ENCODE measurements at places on chromosomes 2 and 18.

- no peak for DNase-seq
Observed at GRCh38 chr18:13756261-13756660, 29.8 kb downstream of the RNMT start.

DNA sequence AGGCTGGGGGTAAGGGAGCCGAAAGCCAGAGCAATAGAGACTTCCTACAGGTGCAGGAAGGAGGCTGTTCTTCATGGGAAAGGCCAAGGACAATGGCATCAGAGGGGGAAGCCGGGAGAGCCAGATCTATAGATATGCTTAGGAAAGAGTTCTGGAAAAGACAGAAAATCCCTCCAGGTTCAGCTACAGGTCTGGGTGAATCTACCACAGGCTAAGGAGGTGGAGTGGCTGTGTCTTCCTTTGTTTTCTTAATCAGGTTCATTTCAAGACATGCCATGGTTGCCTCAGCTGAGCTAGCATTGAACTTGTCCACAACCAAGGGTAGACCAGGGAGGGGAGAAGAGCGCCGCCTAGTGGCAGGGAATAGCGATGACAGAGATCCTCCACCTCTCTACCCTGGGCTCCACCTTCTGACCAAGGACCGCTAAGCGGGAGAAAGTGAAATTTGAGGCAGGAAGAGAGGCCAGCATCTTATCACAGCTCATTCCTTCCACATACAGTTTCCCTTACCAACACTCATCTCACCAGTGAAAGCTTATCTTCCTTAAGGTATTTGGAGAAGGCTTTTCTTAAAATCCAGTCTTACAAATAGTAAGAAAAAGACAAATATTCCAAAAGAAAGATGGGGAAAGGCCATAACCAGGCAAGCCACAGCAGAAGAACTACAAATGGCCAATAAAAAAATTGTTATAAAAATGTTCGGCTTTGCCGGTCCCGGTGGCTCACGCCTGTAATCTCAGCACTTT, 74.2 kb downstream of the VIT start:
- no peak for DNase-seq

- DNase-seq = no peak
Observed at GRCh38 chr18:44709307-44710126, 28.8 kb downstream of the SETBP1 start.

GRCh38 chr2:179449010-179449409, 184.4 kb upstream of the SESTD1 start:
- no peak for DNase-seq

DNA sequence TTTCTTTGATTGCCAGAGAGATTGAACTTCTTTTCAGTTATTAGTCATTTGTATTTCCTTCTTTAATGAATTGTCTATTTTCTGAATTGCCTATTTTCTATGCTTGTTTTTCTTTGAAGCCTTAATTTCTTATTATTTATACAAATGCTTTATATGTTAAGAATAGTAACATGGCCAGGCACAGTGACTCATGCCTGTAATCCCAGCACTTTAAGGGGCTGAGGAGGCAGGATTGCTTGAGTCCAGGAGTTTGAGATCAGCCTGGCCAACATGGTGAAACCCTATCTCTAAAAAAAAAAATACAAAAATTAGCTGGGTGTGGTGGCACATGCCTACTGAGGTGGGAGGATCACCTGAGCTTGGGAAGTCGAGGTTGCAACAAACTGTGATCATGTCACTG, 4.7 kb upstream of the RAB11FIP5 start:
- DNase-seq = no peak

DNA sequence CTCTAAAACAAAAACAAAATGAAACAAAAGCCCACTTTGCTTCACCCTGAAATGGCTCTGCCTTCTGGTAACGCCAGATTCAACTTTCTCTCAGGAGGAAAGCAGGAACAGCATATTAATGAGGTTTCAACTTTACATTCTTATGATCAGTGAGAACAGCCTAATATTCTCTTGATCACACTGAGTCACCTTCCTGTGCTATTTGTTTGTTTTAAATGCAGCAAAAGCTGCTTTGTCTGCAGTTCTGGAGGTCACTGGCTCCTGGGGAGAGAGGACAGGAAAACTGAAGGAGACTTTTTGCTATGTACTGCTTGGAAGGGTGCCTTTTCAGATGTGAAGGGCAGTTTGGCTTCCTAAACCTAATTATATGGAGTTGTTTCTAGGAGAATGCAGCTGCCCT, 48.1 kb downstream of the MAIP1 start:
- no peak for DNase-seq

GRCh38 chr18:74589811-74590210, 7.9 kb upstream of the ZNF407 start:
- DNase-seq = no peak

- DNase-seq = no peak
Observed at GRCh38 chr2:128727404-128727803, 408.7 kb upstream of the HS6ST1 start.

- no peak for DNase-seq
Observed at GRCh38 chr18:62399276-62399675, 74.2 kb downstream of the TNFRSF11A start.

DNA sequence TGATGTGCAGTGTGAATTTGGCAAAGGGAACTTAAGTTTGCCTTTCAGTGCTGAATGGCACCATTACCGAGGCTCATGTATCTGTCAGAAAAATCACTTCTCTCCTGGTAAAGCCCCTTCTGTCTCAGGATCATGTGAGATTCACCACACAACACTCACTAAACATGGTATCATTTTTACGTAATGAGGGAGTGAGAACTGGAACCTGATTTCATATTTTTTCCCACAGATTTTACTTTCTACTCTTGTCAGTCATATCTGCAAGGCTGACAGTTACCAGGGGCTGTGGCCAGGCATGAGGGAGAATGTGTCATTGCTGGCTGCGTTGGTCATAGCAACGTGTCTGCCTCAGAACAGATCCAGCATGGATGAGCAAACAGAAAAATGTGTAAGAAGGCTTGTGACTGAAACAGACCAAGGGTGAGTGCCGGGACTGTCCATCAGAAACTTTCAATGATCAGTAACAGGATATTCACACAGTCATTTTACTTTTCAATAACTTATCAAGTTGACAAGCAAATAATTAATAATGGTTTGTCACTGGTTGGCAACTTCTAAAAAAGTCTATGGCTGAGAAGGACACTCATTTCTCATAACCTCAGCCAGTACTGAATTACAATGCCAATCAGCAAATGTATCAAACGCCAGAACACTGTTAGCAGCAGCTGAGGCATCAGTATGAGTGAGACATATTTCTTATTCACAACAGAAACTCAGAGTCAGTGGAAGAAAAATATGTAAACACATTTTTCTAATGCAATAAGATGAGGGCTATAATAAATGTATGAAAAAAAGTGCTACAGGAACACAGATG, 100.5 kb downstream of the CDC42EP3 start:
- DNase-seq = no peak

DNA sequence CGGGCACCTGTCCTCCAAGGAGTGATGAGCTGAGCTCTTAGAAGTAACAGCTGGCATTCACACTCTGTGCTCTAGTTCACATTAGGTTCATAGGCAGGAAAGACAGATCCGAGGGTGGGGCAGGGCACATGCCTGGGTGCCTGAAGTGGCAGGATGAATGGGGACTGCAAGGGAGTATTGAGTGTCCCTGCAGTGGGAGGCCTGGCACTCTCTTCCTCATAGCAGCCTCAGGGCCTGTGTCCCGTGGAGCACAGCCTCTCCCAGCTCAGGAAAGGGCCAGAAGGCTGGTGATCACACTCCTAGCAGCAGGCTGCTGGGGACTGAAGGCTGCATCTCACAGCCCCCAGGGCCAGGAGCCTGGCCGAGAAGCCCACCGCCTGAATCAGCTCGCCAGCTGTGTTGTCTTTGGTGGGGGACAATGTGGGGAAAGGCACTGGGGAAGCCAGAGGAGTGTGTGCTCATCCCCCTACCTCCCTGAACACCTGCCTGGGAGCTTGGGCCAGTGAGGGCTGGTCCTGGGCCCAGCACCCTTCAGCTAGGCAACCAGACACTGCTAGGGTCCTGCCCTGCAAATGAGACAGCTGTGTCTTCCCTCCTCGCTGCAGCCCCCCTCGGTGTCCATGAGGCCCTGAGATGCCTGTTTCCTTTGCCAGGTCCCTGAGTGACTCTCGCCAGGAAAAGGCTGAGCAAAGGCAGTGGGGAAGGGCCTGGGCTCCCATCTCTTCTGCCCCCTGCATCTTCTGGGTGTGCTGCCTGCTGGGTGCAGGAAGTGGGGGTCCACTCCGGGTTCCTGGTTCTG, 48.2 kb upstream of the HS6ST1 start:
- no peak for DNase-seq

DNA sequence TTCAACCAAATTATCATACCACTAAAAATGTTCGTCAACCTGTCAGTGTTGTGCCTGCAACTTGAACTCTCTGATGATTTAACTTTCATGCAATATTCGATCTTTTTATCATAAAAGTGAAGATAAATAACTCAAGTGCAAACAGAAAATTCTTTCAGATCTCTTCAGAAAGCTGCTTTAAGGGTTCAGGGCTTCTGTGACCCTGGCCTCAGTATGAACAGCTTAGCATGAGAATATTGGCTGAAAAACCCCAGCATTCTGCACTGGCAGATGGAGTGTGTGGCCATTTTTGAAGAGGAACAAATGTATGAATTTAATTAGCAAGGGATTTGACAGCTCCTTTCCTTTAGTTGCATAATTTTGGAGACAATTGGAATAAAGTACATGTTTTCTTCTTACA, 851.4 kb upstream of the SOX11 start:
- DNase-seq = no peak

DNA sequence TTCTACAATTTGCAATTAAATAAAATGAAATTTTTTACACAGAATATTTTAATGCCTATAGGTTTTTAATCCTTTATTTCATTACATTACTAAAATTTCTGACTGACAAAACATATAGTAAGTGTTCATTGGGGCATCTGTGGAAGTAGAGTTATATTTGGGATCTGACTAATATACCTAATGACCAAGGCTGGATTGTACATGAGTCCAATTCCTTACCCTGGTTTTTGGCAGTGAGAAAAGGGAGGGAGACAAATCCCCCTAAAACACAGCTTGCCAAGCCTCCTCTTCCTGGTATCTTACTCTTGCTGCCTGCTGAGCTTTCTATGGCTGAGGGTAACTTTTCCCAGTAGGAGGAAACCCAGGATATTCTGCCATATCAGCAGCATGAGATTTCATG, 149.4 kb upstream of the CDH20 start:
- DNase-seq = no peak

DNA sequence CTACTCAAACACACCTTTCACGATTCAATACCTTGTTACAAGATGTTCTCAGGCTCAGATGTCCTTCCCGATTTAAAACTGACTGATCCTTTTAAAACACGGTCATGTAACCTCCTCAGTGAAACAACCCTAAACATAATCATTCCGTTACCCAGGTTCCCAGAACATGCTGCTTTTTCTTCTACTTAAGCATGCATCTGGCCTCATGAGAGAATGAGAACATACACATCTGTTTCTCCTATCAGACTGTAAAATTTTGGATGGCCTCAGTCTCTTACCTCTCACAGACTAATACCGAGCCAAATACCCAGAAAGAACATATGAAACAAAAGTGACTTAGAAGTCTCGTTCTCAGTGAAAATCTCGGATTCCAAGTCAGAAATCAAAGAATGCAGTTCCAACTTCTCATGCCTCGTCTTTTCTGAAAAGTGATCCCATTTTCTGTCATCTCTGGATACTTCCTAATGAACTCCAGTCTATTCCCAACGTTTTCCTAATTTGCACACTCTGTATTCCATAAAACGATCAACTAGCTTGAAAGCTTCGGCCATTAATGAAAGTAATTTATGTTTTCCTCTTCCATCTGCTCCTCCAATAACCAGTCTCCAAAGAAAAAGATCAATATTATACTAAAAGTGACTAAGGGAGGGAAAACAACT, 919 bp downstream of the SF3B1 start:
- no peak for DNase-seq

DNA sequence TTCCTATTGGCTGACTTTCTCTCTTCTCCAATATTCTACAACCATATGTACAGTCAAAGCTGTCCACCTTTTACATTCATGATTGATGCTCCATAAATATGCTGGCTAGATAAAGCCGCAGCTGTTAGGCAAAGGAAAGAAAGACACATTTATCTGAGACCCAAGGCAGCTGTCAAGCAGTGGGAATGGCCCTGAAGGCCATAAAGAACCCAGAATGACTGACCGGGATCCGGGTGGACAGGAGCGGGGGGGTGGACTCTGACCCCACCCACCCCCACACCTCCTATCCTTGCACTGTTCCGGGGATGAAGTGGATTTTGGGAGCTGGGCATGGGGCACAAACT, 116.4 kb downstream of the RTP5 start:
- no peak for DNase-seq

- DNase-seq = no peak
Observed at GRCh38 chr18:48721312-48721711, 182.5 kb downstream of the CTIF start.

DNA sequence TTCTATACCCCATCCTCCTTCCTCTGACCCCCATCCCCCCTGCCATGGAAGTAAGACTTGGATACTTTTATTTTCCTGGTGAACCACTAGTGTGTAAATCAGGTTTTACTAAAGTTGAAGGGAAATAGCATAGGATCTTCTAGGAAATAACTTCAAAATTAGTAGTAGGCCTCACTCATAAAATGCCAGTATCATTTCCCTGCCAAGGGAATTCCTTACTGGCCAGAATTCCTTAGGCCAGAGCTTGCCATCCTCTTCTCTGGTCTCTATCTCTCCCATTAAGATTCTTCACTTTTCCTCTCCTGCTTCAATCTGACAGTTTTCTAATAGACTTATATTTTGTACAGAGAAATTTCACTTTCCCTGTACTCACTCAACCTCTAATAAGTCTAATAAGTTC, 322.8 kb upstream of the TANK start:
- DNase-seq = no peak

DNA sequence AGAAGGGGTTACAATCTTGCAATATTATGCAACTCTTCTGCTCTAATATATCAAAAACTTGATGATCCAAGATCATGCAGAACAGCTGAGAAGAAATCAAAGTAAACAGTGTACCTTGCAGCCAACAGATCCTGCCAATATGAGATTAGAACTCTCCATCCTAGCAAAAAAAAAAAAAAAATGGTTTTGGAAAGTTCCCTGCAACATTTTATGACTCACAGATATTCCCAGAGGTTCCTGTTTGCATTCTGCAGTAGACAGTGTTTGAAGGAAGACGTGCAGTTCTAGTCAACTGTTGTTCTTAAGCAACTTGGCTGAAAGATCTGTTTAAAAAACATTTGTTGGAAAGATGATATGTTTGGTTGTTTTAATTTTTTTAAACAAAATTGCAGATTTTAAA, 103.6 kb upstream of the WDR75 start:
- no peak for DNase-seq
